T-helper 1 cell (primary cell): ENCODE measurements at places on chromosomes 4 and X.

DNA sequence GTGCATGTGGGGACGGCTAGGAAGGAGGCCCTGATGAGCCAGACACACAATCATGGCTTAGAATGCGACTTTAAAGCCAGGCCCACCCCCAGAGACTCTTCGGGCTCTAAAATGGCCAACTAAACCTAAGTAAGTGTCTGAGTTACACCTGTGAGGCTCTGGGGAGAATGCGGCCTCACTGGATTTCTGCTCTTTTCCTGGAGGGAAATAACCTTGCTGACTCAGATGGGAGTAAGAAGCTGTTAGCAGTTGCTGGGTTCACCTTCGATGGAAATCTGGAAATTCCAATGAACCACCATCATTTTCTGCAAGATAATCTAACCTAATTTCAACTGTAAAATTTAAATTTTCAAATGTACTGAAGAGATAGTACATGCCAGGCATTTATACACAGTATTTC, 97.6 kb upstream of the MAML3 start:
- no peak for DNase-seq

DNA sequence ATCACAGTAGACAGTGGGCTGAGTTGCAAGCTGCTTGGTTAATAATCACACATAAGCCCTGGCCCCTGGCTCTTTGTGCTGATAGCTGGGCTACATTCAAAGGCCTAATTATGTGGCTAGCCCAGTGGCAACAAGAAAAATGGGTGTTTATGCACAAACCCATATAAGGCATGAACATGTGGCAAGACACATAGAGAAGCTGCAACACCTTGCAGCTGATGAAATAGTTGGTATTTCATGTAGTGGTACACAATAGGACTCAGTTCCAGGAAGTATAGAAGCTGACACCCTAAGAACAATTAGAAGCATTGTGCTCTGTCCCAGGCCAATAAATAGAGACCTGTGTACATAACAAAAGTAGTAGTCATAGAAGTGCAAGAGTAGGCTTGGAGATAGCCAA, 14.6 kb upstream of the ZNF630 start:
- no peak for DNase-seq

DNA sequence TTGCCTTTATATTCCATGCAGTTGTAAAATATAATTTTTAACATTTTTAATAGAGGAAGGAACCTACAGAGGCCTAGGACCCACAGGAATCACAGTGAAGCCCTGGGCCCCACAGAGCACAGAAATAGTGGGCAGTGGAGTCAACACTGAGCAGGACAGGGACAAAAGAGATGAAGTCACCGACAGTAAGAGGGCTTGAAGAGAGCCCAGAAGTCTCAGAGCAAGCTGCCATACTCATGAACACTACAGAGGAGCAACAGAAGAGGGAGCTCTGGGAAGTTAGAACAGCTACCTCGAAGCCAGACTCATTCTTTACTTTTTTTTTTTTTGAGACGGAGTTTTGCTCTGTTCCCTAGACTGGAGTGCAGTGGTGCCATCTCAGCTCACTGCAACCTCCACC, 149.3 kb upstream of the TENM3 start:
- DNase-seq, result no peak

- DNase-seq, result no peak
Measured at GRCh38 chrX:133676344-133677122, 261.2 kb upstream of the GPC4 start.

- DNase-seq, result no peak
Measured at GRCh38 chr4:179919587-179919986, 2323.6 kb upstream of the TENM3 start.

- DNase-seq, result no peak
Measured at GRCh38 chr4:41095192-41095872, 119.0 kb downstream of the APBB2 start.

- DNase-seq, result no peak
Measured at GRCh38 chrX:69290292-69290691, 125.0 kb upstream of the PJA1 start.

GRCh38 chr4:39068907-39069306, 6.9 kb downstream of the KLHL5 start:
- no peak for DNase-seq

GRCh38 chr4:62285026-62285425, 1084.9 kb downstream of the ADGRL3 start:
- no peak for DNase-seq

GRCh38 chr4:129344058-129344457, 248.1 kb downstream of the C4orf33 start:
- no peak for DNase-seq

DNA sequence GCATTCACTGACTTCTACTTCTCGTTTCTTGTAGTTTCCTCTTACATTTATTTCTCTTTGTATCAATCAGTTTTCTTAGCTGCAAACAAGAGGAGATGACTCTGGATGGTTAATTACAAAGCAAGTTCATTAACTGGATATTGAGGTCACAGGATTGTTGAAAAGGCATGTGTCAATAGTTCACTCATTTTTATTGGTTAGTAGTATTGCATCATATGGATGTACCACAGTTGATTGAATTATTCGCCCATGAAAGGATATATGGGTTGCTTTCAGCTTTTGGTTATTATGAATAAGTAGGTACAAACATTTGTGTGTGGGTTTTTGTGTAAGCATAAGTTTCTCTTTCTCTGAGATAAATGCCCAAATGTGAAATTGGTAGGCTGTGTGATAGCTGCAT, 21.8 kb upstream of the ARHGEF6 start:
- DNase-seq, result no peak

GRCh38 chrX:48278958-48279357, 23.8 kb downstream of the SSX1 start:
- no peak for DNase-seq

- DNase-seq, result no peak
Measured at GRCh38 chr4:152509595-152510225, 26.2 kb downstream of the FBXW7 start.

GRCh38 chrX:75421688-75422230, 101.1 kb downstream of the ZDHHC15 start:
- no peak for DNase-seq

GRCh38 chr4:141011901-141012315, 121.4 kb downstream of the RNF150 start:
- DNase-seq, result no peak

DNA sequence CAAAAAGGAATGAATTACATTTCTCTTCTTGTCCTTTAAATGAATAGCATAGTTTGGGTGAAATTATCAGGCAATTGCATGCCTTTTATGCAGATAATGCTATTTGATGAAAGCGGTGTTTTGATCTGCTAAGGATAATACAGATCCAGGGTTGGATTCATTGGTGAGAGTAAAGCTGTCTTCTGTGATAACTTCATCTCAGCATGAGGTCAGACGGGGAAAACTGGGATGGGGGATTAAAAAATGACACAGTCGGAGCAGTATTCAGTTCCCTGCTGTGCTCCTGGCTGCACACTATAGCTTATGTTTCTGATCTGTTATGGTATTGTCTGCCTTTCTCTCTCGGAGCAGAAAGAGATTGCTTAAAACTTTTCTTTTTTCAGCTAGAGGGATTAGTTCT, 105.9 kb upstream of the TENM3 start:
- no peak for DNase-seq

- no peak for DNase-seq
Measured at GRCh38 chr4:42425146-42426065, 28.1 kb downstream of the SHISA3 start.

DNA sequence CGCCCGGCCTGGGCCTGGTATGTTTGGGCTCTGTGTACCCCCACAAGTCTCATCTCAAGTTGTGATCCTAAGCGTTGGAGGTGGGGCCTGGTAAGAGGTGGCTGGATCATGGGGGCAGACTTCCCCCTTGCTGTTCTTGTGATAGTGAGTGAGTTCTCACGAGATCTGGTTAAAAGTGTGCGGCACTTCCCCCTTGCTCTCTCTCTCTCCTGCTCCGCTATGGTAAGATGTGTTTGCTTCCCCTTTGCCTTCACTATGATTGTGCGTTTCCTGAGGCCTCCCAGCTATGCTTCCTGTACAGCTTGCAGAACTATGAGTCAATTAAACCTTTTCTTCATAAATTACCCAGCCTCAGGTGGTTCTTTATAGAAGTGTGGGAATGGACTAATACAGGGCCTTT, 53.0 kb downstream of the CHST7 start:
- DNase-seq, result peak; percentile 81

DNA sequence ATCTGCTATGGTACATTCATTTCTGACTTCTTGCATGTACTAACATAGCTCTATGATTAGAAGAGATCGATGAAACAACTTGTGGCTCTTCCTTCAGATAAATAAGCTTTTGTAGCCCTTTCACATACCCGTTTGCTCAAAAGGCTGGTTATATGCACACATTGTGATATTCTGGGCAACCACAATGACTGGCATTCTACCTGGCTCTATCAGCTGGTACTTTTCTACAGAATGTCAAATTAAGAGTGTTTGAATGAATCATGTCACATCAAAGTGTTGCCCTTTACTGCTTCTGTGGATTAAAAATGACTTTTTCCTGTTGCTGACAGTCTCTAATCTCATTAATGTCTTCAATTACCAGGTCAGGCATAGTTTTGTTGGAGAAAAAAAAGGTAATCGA, 11.6 kb downstream of the PGRMC1 start:
- no peak for DNase-seq

GRCh38 chr4:10173754-10174749, 57.5 kb upstream of the WDR1 start:
- no peak for DNase-seq

- no peak for DNase-seq
Measured at GRCh38 chr4:134126000-134126560, 75.5 kb downstream of the PABPC4L start.

GRCh38 chr4:103073792-103074438, 2.6 kb downstream of the SLC9B2 start:
- no peak for DNase-seq

DNA sequence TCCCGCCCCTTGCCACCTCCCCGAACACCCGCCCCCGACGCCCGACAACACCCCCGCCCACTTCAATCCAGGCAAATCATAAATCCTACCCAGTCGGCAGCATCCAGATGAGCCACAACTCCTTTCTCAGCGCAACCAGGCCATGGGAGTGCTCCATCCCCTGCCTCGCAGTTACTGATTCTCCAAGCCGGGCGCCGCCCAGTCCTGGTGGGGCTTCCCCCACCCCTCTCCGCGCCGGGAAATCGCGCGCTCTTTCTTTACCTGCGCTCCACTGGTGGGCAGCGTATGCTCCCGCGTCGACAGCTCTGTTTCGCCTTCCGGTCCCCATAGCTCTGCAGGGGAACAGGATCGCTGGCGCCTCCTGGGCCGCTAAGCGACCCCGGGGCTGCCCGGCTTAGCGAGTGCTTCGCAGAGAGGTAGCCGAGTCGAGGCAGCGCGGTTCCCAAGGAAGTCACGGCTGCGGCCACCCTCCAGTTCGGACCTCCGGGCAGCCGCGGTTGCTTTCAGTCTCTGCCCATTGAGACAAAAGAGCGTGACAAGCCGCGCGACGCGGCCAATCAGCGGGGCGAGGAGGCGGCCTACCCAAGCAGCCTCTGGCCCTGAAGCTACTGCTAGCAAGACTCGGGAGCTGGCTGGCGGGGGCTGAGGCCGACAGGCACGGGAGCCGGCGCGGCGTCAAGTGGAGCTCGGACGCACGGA, 43.7 kb upstream of the TMSB15B start:
- DNase-seq, result peak; percentile 45

DNA sequence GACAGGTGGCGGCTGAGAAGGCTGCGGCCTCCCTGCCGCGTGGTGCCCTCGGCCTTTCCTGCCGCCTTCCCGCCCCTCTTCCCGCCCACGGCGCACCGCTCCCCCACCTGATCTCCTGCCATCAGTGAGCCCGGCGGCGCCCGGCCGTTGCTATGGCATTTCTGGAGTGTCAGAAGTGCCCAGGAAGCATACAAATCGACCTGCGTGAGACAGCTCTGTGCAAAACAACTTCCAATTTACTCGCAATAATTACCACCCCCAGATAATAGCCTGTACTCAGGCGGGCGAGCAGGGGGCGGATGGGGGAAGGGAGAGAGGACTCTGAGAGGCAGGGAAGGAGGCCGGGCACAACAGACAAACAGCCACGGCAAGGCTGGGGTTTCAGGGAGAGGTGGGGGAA, 16.6 kb upstream of the ERCC6L start:
- DNase-seq, result no peak

DNA sequence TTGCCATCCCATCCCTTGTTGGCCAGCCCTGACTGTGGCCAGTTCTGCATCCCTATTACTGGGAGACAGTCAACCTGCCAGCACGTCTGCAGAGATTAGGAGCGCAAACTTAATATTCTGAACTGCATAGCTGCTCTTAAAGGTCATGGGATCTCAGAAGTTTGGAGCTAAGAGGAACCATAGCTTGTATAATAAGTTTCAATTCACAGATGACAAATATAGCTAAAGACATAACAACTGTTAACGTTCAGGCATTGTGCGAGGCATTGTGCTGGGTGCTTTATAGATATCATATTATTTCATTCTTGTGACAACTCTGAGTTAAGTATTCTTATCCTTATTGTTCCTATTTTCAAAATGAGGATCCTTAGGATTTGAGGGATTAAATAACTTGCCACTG, 3.7 kb downstream of the SCARB2 start:
- DNase-seq, result no peak

- DNase-seq, result no peak
Measured at GRCh38 chrX:8868906-8869305, 67.7 kb upstream of the FAM9A start.
